Fibroblast of skin of abdomen (primary cell): ENCODE measurements at places on chromosomes 3 and 15.

DNA sequence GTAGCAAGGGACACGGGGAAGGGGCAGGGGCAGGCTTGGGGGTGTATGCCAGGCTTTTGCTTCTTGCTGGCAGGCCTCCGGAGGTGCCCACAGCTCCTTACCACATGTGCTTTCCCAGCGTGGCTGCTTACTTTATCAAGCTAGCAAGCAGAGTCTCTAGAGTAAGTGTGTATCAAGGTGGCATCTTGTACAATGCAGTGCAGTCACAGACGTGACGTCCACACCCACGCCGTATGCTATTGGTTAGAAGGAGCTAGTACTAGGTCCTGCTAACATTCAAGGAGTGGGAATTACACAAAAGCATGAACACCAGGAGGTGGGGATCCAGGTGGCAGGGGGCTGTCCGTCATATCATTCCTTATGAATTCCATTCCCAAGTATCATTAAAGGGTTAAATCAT lies 15.3 kb upstream of the AGBL1 start:
- no peak for DNase-seq

DNA sequence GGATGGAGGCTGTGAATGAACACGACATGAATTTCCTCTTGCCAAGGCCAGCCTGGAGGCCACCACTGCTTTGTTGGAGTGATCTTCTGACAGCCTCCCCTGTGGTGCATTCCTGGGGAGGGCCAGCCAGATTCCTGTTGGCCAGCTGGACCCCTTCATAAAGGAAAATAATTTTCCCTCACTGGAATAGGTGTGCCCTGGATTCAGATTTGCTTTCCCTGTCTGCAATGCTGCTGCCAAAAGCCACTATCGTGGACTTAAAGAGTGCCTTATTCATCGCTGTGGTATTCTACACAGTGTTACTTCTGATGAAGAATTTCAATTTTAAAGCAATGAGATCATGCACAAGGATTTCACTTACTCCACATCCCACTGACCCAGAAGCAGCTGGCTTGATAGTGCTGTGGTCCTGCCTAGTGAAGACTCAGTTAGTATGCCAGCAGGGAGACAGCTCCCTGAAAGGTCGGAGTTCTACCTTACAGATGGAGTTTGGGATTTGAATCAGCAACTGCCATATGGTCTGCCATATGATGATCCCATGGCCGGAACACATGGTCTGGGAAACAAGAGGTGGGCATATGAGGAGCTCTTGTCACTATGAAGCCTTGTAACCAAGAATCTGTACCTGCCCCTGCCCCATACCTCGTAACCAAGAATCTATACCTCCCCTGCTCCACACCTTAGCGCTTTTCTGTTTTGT lies 145.2 kb downstream of the KLF13 start:
- DNase-seq, result peak; percentile 93

DNA sequence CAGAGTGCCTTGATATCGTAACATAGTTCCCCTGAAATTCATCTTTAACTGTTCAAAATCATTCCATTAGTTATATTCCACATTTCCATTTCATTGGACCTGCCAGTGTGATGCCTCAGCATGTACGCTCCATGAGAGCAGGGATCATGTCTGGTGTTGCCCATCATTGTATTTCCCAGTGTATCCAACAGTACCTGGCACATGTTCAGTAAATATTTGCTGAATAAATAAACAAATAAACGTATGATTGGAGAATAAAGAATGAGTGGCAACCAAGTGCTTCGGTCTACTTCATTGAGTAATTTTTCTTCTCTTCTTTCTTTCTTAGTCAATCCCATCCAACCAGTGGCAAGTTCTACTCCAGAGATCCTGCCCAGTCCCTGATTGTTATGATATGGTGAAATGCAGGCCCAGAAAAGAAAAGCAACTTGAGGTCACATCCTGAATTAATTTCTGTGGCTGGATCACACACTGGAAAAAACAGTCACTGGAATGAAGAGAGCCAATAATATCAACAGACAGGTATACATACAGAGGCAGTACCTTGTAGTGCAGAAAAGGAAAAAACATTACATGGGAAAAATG lies 101.2 kb downstream of the PLCH1 start:
- no peak for DNase-seq

DNA sequence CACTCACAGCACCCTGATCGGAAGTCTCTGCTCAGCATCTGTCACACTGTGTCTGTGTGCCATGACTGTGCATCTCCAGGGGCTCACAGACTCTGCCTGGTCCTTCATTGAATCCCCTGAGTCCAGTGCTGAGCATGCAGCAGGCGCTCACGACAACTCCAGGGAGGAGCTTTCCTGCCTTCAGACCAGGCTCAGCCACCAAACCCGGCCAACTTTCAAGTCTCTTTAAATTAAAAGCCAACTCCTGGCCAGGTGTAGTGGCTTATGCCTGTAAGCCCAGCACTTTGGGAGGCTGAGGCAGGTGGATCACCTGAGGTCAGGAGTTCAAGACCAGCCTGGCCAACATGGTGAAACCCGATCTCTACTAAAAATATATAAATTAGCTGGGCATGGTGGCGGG lies 24.2 kb downstream of the GRAMD2A start:
- DNase-seq, result no peak

DNA sequence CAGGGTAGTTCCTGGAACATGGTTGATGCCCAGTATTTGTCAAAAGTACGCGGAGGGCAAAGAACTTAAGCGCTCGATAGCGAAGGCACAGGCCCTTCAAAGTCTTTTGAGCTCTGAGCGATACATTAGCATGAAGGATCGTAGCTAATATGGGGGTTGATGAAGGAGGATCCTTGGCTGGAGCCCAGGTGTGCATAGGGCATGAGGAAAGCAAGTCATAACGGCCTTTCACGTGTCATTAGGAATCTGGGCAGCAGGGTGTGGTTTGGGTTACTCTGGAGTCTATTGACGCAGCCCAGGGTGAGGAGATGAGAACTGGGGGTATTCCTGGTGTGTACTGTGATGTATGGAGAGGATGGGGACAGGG lies 31.7 kb downstream of the SPINK8 start:
- peak; percentile 22 for DNase-seq

DNA sequence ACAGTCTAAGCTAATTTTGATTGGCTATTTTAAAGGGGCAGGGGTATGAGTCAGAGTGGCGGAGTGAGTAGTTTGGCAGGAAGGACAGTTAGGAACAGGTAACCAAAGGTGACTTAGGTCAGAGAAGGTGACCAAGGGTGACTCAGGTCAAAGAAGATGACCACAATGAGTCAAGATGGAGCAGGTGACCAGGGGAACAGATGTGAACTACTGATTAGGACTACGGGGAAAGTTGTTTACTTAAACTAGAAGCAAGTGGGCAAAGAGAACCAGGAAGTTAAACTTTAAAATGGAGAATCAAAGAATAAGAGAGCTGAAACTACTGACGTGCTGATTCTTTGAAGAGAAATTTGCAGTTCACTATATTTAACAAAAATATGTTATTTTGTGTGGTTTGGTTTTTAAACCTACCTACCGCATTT lies 14.1 kb upstream of the CA12 start:
- no peak for DNase-seq

DNA sequence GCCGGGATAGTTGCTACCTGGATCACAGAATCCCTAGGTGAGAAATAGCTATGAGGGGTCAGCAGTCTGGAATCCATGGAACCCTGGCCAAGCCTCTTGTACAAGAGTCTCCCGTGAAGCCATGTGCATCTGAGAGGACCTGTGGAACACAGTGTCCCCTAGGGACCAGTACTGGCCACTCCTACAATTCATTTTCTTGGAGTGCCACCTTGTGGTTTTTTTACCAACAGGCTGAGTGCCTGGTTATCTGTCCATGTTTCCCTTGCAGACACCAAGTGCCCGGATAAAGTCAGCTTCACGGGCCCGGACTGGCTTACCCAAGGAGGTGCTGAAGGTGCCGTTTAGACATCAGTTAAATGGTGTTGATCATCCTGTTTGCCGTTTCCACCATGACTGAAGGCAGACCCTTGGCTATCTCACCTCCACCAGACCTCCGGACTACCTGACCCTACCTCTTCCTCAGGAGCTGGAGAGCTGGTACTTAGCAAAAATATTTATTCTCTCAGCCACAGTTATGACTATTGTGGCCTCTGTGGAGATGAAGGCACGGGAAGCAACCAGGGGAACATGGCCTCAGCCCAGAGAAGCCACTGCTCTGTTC lies 93.9 kb downstream of the RBPMS2 start:
- peak; percentile 50 for DNase-seq

DNA sequence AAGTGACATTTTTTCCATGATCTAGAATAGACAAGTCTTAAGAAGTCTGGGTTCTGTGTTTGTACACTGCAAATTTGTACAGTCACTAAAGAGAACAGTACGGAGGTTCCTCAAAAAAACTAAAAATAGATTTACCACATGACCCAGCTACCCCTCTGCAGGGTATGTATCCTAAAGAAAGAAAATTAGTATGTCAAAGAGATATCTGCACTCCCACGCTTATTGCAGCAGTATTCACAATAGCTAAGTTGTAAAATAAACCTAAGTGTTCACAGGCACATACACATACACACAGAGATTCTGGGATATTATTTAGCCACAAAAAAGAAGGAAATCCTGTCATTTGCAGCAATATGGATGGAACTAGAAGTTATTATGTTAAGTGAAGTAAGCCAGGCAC lies 120.4 kb downstream of the ZIC1 start:
- DNase-seq, result no peak

DNA sequence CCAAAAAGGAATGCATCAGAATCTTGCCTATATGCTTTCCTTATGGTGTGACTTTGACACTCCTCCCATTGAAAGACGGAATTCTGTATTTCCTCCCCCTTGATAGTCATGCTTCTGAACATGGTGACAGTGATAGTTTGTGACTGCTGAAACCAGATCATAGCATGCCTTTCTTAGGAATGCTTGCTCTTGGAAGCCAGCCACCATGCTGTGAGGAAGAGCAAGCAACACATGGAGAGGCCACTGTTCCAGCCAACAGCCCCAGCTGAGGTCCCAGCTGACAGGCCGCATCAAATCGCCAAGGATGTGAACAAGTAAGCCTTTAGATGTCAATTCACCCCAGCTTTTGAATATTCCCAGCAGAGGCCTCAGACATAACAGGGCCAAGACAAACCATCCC lies 100.1 kb downstream of the IGF2BP2 start:
- DNase-seq, result peak; percentile 81

DNA sequence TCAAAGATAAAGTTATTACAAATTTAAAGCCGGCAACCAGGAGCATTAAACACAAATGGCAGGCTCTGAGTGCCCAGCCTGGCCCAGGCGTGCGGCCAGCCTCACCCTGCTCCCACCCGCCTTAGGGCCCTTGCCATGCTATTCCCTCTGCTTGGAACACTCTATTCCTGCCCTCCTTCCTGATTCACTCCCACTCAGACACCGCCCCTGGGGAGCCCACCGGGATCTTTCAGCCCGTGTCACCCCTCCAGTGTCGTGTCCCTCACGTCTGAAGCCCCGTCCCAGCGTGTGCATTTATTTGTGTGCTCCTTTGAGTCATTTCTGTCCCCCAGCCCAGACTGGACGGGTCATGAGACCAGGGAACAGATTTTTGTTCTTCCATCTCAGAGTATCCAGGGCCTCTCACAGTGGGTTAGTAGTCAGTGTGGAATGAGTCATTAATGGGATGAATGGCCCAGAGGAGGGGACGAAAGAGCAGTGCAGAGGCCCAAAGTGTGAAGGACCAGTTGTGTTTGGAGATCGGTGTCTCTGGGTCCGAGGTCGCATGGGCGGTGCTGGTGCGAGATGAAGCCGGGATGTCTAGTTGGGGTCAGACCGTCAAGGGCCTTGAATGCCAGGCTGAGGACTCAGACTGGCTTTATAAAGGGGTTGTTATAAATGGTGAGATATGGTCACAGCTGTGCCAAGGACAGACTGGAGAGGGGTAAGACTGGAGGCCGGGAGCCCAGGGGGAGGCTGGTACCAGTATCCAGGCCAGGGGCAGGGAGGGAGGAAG lies 58.9 kb upstream of the SLC6A6 start:
- no peak for DNase-seq

DNA sequence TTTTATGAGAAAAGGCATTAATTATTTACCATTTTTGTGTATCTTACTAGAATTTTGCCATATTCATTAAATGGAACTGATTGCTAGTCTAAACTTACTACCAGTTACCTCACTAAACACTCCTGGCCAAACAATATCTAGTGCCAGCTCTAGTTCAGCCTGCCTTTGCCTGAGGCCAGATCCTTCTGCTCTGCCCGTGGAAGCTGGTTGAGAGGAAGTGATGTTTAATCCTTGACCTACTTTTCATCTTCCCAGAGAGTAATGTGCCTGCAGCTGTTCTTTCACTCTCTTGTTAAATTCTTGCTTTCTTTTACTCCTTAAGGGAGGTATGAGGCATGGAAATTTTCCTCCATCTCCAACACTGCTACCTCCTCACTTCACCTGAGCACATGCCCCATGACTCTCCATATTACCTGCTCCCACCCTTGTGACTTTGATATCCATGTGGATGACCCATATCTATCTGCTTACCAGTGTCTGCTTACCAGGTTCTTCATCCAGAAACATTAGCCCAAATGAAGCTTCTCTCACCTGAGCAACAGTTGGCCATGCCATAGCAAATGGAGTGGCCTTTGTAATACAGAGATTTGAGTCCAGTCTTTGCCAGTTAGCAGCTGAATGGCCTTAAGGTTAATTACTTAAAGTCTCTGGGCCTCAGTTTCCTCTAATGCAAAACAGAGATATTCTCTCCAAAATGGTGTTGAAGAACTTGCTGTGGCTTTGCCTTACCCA lies 53.4 kb downstream of the UBE2E1 start:
- no peak for DNase-seq

- DNase-seq, result peak; percentile 96
Observed at GRCh38 chr3:54965746-54966145, 37.9 kb upstream of the LRTM1 start.

- DNase-seq, result no peak
Observed at GRCh38 chr15:83474578-83474977, 27.4 kb downstream of the SH3GL3 start.

- DNase-seq, result peak; percentile 44
Observed at GRCh38 chr3:160150525-160150924, 74.7 kb upstream of the C3orf80 start.

DNA sequence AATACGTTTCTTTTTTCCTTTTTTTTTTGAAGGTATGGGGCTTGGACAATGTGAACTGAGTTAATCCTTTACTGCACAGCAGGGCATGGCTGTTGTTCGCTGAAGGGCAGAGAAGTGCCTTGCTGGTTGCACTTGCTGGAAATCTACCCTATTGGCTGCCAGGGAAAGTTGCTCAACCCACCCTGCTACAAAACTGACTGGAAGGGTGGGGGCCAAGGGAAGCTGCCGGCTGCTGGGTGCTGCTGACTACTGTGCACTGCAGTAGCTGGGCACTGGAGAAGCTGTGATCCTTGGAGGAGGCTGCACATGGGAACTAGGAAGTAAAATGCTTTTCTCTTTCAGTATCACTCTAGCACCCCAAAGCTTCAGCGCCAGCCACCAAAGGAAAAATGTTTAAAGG lies 70.5 kb downstream of the ETV5 start:
- DNase-seq, result no peak
